ENCODE measurements at places on chromosomes 11 and 22.

DNA sequence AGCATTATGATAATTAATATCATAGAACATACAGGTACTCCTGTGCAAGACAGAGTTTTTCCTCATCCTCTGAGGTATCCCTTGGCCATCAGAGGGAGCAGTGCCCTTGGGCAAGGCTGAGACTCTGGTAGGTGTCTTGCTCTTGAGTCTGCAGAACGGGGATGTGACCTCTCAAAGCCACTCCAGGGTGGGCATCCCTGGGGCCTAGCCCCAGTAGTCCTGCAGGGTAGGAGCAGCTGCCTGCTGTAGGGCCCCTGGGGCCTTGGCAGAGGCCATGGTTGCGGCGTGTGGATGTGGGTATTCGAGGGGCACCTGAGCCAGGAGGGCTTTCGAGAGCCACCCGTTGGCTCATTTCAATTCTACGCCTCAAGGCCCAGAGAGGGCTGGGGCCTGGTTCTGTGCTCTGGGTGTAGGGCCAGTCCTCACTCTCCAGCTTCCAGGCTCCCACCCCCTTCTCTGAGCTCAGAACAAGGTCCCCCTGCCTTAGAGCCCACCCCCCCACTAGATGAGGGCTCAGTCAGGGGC, 7.7 kb upstream of the OMP start:
- no peak for DNase-seq

- DNase-seq, result peak; percentile 76
Measured at GRCh38 chr22:26673486-26673885, 16.1 kb downstream of the MIAT start.

- no peak for DNase-seq
Measured at GRCh38 chr11:68312117-68312779, at the start of gene LRP5. Gene LRP5, plus strand, starts transcription at chr11:68312591. Its CDS starts 124 bp downstream, at chr11:68312715.

- DNase-seq, result no peak
Measured at GRCh38 chr22:27542602-27543001, 259.0 kb downstream of the MN1 start.

- no peak for DNase-seq
Measured at GRCh38 chr11:118914987-118915386, 10.7 kb downstream of the BCL9L start.

DNA sequence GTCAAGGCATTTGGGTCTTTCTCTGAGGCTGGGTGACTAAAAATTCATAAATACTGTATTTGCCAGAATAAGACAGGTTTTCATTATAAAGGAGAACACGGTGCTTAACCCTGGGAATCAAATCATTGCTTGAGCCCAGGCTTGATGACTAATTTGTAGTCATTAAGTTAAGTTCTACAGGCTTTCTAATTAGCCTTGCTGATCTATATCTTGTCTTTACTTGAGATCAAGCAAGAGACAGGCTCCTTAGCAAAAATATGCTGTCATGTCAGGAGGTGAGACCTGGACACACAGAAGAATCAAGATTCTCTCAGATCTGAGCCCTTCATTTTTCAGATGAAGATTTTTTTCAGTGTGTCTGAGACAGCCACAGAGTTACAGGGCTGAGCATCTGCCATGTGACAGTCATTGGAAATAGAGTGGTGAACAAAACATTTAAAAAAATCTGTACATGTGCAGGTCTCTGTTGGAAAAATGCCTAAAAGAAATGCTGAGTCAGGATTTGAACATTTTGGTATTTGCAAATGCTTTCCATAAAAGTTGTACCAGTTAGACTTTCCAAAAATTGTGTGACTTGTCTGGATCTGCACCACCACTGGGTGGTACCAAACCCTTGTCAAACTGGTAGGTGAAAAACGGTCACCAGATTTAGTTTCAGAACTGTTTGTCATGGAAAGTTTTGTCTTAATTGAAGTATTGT, 14.6 kb downstream of the ACAT1 start:
- peak; percentile 69 for DNase-seq

DNA sequence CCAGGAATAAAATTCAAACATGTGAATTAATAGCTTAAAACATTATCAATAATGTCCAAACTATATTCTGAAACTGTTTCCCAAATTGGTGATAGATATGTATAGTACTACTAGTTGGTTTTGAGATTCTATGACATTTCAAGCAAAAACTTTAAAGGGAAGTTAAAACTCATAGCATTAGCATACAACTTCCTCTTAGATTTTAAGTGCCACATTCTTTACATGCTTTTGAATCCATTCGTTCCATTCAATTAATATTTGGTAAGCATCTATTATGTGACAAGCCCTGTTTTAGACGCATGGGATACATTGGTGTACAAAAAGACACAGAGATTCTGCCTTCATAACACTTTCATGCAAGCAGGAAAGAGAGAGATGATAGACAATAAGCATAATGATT, 8.9 kb downstream of the PATL1 start:
- DNase-seq, result no peak

- no peak for DNase-seq
Measured at GRCh38 chr11:74459584-74459983, 7.8 kb downstream of the KCNE3 start.

DNA sequence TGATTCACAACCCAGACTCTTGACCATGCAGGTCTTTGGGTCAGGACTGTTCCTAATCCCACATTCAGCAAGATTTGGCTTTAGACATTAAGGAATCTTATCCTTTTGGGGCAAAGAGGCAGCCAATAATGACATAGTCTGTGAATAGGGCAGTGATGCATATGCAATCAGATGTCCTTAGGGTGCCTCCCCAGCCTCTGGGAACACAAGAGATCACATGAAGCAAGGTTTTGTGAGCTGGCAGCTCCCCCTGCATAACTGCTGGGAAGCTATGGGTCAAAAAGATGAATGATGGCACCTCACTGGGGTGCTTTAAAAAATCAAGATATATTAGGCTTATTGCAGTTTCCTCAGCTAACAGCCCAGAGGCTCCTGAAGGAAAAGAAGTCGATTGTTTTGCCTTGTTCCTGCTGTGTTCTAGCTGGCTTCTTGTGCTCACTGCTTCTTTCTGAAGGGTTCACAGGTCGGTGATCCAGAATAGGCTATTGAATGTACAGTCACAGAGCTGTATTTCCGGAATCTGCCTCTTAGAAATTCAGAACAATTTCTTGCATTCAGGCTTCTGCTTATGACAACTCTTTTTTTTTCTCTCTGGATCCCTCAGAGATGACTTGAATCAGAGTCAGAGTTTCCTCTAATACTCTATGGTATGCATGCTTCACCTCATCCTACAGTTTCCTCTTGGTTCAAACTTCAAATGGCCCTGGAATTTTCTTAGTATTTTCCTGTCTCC, 31.7 kb downstream of the INSC start:
- DNase-seq, result no peak

GRCh38 chr11:21481255-21481654, 711.6 kb upstream of the ANO5 start:
- DNase-seq, result no peak

GRCh38 chr11:44139565-44140330, 44.3 kb downstream of the EXT2 start:
- no peak for DNase-seq

GRCh38 chr11:62546244-62546928, at the start of gene AHNAK:
Gene AHNAK, minus strand, starts transcription at chr11:62546806. Its CDS starts 10,708 bp downstream, at chr11:62536098.
- DNase-seq, result peak; percentile 90

DNA sequence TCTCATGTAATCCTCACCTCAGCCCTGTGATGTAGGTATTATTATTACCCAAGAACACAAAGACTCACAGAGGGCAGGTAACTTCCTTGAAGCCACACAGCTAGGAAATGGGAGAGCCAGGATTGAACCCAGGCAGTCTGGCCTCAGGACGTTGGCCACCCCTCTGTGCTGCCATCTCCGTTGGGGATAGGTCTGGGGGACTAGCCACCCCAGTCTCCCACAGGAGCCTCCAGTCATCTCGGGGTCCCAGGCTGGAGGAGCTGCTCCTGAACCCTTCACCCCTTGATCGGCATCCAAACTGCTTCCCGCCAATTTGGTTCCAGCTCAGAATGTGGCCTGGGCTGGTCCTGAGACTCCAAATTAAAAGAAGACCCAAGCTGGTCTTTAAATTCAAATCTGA, 10.4 kb upstream of the TCF20 start:
- peak; percentile 36 for DNase-seq

DNA sequence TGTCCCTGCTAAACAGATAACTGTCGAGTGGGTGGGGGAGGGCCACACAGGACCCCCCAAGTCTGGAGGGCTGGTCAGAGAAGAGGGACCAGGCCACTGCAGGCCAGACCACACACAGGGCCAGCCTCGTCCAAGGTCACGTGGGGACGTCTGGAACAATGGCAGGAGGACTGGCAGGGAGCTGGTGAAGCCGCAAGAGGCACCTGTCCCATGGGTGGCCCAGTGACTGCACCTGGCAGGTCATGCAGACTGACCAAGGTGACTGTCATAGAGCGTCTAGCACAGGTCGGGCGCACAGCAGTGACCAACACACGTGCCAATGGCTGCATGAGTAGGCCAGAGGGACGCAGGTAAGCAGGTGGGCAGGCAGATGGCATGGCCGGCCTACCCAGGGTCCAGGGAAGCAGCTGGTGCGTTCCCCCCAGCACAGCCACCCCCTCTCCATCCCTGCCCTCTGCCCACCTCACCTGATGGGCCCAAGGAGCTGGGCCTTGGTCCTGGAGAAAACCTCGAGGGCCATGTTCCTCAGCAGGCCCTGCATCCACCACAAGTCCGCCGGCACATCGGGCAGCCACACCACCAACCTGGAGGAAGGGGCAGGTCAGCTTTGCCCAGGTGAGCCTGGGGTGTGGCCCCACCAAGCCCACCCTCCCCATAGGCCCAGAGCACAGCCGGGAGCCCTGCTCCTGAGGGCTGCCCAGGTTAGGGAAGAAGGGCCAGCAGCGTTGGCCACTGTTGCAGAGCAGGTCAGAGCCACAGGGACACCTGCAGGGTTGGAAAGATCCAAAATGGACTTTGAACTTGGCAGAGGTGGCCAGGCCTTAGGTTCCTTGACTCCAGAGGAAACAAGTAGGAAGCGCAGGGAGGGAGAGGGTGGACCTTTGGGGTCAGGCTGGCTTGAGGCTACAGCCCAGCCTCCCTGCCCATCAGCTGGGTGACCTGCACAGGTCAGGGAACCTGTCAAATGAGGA, 10.4 kb downstream of the PNPLA5 start:
- peak; percentile 60 for DNase-seq

DNA sequence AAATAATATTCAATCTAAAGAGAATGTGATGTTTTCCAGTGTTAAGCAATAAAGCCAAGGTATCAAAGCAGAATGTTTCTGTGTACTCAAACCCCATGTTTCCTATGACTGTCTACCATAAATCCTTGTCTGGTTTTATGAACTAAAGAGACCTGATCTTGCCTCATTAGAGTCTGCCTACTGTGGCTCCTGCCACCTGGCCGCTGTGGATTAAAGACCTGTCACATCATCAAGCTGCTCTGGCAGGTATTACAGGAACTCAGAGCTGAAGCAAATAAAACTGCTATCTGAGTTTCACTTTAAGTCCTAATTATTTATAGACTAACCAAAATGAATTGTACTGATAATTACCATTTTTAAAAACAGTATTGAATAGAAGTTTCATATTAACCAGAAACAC, 207.8 kb upstream of the CCDC90B start:
- no peak for DNase-seq

DNA sequence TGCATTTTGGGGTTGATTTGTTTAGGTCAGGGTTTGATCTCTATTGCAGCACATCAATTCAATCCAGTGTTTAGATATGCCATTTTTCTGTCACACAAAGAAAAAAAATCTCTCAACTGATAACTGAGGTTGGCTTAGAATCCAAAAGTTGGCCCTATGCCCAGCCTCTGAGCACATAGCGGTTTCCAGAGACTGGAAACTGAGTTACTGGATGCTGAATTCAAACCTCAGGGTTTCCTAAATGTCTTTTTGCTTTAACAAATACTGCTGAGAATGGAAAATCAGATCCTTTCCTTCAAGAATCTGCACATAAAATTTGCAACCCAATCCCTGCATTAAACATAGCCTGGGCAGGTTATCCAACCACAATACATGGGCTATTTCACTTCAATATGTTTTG, 4.0 kb downstream of the P4HA3 start:
- DNase-seq, result no peak

DNA sequence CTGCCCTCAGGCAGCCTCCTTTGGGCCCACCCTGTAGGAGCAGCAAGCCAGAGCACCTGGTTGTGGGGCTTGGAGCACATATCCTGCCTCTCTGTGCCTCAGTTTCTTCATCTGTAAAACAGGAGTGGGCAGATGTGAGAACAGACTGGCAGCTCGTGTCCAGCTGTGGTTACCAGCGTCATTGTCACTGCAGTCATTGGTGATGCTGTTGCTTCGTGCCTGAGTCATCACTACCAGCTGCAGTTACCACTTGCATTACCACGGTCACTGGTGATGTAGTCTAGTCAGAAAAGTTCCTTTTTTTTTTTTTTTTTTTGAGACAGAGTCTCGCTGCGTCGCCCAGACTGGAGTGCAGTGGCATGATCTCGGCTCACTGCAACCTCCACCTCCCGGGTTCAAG, 20.4 kb downstream of the RSPH14 start:
- no peak for DNase-seq
